BJ (cell line): ENCODE measurements at places on chromosomes 2 and 18.

DNA sequence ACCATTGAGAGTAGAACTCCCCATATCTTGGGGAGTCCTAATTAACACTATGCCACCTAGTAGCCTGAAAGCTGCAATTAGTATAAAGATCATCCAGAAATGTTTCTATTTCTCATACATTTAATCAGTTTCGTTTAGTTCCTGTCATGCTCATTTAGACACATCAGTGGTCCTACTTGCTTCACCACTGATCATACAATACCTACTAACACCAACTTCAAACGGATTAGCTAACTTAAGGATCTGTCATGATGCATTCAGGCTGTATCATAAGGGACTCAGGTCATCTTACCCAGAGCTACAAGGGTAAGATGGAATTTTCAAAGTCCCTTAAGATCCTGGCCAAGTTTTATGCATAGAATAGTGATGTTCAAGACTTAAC, 6.8 kb downstream of the SRSF7 start:
- DNase-seq: no peak

DNA sequence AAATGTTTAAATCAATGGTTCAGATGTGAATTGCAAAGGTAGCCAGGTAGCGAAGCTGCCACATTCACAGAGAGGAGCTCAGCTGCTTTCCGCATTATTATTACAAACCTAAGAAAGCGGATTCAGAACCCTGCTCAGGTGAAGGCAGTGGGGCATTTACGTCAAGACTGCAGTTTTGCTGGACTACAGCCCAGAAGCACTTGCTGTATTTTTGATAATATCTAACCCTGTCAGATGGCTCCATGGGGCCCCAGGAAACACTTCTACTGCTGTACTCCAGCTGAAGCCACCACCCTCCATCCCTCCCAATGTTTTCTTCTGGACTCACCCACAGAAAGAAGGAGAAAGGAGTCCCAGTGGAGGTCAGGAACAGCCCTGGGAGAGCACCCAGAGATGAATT, 96.9 kb downstream of the TPO start:
- no peak for DNase-seq

GRCh38 chr2:160890667-160891352, 269.4 kb upstream of the TANK start:
- no peak for DNase-seq

DNA sequence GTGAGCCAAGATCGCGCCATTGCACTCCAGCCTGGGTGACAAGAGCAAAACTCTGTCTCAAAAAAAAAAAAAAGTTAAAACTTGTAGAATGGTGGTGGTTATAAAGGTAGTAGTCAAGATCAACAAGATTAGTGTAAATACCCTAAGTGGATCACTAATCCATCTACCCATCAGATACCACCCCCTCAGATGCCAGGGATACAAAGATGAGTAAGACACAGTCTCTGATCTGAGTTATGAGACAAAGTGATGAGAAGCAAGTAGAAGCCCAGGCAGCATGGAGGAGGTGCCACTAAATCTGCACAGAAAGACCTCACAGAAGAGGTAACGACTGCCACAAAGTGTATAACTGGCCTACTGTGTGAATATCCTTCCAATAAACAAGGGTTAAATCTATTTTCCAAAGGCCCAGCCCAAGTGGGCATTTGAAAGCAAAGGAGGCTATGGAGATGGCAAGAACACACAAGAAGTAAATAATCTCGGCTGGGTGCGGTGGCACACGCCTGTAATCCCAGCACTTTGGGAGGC, 20.2 kb downstream of the NFE2L2 start:
- no peak for DNase-seq

DNA sequence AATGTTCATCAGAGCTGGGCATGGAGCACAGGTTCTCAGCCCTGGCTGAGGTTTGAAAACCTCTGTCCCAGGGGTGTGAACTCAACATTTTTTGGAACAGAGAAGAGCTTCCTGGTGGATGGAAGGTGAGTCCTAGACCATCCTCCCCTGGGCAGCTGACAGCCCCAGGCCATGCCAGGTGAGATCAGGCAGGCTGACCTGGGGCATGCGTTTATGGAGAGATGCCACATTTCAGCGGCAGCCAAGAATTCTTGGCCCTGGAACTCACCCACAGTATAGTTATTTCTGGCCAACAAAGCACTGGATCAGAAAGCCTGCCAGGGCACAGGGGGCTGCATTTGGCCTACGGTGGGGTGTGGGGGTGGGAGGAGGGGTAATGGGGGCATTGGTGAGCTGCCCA, 83.8 kb downstream of the EDAR start:
- no peak for DNase-seq

DNA sequence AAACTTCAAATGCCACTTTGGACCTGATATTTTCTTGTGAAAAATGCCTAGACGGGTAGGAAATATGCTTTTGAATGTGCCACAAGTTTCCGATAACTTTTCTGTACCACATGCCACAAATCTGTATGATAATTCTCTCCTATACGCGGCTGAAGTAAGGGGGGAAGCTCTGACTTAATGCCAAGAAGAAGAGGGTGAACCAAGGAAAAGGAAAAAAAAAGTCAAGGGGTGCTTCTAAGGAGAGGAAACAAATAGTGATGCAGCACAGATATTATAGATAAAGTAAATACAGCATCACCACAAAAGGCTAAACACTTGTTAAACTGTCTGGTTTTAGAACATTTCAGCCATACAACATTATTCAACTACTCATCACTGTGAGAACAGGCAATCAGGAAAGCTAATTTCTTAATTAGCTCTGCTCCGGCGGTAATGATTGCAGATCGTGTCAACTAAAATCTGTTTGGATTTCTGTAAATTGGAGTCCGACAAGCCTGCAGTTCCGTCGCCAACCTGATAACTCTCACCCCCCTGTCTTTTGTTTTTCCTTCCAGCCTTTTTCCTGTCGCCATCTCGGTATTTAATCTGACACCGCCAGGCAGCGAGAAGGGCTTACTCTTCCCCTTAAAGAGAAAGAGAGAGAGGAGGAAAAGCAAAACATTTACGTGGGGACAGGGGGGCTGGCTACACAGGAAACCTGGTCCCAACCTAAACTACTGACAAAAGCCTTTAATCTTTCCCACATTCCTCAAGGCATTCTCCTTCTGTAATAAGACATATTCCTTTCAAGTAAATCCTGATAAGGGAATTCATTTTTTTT, 67.5 kb downstream of the ZEB2 start:
- no peak for DNase-seq

DNA sequence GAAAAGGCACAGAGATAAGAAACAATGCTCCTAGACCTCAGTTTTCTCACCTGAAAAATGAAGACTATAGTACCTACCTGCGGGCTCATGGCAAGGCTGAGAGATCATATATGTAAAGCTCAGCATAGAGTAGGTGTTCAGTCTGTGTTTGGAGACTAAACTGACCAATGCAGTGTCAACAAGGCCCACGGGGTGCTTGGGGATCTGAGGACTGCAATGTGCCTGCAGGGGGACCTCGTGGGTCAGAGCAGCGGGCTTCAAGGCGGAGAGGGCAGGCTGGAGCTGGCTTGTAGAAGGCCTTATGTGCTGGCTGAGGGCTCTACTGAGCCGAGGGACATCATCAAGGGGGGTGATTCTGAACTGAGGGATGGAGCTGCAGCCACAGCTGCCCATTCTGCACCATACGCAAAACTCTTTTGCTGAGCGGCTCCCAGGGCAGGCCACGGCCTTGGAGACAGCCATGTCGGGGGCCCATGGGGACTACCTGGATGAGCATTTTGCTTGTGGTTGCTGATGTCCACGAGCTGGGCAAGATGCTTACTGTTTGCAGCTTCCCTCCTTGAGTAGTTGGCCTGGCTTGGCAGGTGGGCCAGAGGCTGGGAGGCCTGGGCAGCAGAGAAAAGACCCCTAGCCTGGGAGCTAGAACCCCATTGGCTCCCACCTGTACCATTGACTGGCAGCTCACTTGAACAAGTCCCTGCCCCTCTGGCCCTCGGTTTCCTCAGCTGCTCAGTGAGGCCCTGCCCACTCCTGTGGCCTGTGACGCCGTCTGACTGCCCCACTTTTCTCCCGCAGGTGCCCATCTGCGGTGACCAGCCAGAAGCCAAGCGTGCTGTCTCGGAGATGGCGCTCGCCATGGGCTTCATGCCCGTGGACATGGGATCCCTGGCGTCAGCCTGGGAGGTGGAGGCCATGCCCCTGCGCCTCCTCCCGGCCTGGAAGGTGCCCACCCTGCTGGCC, 23.5 kb downstream of the STEAP3 start:
- no peak for DNase-seq

DNA sequence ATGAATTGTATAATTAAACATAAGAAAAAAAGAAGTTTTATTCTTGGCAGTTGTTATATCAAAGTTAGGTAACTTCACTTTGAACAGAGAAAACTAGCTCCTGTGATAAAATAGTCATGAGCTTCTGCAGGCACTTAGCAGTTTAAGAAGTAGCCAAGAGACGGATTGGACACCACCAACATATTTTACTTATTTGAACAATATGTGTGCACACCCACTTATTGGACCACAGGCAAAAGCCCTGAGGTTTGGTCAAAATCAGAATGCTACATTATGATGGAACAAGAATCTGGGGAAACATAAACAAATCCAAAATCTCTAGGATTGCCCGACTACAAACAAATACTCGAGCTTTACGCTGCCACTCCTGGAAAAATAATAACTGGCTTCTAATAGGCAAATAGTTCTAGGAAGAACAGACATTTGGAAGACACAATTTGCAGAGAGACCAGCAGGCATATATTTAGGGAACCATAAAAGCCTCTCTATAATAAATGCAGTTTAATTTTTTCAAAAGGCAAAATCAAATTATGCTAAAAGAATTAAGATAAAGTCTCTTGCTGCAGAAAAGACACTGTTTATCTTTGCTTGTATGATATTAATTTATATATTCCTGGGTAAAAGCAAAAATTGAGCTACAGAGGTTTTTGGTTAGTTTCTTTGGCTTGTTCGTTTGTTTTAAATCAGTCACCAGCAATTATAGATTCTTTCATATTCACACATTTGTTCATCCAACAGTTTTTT, 117.9 kb downstream of the CDC42EP3 start:
- DNase-seq: no peak

GRCh38 chr18:2411381-2411960, 159.8 kb downstream of the METTL4 start:
- DNase-seq: peak; percentile 28

DNA sequence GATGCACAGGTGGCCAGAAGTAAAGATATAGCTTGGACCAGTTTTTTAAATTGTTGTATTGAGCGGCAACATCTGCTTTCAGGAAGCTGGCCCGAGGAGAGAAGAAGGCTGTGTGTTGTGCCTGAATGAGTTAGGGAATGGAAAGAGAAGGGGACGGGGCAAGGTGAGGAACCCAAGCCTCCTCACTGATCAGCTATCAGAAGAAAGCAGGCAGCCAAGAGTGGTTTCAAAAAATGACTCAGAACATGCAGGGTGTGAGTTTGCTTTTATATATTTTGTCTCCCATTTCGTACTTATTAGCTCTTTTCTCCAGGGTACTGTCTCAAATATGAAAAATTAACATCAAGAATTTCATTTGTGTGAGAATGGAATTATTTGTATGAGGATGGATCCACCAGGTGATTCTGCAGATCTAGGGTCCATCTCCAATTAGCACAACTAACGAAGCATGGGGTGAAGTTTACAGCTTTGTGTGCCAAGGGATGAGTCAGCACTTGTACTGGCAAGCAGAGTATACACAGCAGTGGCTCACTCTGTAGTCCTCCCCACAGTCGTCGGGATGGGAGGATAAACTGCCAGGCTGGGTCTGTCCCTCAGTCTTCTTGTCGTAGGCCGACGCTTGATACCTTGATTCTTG, 175.7 kb downstream of the PIEZO2 start:
- no peak for DNase-seq

DNA sequence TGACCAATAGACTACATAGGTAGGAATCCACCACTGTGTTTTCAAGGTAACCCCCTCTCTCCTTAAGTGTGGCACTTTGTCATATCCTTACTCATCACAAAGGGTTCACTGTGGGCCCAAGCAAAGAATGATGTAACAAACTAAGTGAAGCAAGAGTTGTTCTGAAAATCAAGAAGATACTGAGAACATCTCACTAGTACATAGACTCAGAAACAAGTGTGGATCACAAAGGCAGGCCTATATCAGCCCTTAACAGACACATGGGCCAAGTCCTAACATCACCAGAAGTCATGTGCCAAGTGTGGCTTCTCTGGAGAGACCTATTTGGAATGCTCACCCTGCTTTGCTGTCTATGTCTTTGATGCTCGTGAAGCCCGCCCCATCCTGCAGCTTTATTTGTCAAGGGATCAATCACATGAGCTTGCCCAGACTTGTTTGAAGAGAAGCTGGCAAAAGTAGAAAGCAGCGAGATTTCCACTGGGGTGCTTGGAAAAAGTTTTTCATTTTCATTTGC, 131.2 kb upstream of the TTC39C start:
- DNase-seq: no peak
